ENCODE measurements at places on chromosomes 2 and 18. TPM values are rescaled to one million over a fixed set of nuclear protein-coding genes. Genes with fewer than 3 reads are reported as not detected.

TRAPPC12 gene
- total RNA-seq, result 50.8 TPM

- no peak for DNase-seq
Measured at GRCh38 chr18:32298171-32298667, 108.4 kb downstream of the MEP1B start.

DNA sequence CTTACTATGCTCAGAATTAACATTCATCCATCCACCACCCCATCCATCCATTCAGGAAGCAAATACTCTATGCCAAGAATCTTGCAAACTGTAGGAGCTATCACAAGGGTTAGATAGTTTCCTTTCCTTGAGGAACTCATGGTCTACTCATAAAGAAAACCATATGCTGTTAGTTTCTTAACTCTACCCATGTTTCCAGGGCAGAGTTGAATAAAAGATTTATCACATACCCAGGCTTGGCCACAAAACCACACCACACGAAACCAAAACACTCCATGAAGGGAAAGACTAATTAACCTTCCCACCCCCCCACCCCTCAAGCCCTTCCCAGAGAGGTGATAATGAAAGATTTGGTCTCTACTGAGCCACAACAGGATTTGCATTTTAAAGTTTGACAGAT, 23.7 kb upstream of the MSGN1 start:
- DNase-seq, result no peak

DNA sequence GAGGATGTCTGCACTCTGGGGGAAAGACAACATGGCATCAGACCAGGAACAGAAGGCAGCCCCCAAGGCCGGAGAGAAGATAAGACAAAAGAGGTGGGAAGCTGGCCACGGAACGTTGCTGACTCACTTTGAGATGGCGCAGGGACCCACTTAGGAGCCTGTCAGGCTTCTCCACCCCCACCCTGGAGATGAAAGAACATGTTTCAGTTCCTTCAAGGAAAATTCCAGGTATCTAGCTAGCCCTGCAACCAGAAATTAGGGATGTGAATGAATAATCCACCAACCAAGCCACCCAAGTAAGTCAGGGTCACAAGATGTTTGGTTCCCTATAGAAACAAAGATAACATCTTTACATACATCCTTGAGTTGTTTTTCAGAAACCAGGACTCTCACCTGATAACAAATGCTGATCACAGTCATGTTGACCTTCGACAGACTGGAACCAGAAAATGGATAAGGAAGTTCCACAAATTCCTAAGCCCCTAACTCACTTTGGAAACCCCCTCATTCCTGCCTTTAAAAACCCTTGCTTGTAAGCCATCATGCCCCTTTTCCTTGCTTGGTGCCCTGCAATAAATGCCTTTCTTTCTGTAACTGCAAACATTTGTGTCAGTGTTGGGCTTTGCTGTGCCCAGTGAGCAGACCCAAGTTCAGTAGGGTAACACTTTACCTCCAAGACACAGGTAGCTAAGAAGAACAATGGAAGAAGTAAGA, 31.9 kb downstream of the PSTPIP2 start:
- DNase-seq, result no peak

DNA sequence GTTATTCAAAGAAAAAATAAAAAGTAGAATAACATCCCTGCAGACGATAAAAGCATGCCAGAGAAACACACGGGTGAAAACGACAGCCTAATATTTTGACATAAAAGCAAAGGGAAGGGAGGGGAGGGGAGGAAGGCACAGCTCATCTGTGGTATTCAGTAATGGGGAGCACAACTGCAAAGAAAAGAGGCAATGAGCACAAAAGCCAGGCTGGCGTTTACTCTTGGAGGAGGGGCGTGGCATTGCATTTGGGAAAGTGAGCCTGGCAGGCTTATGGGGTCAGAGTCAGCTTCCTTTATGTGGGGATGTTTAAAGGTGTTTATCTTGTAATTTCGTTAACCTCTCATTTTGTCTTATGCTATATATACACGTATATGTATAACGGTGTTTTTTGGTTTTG, 53.2 kb downstream of the STEAP3 start:
- peak; percentile 38 for DNase-seq

GRCh38 chr2:8300216-8300615, 381.6 kb upstream of the ID2 start:
- DNase-seq, result no peak

DNA sequence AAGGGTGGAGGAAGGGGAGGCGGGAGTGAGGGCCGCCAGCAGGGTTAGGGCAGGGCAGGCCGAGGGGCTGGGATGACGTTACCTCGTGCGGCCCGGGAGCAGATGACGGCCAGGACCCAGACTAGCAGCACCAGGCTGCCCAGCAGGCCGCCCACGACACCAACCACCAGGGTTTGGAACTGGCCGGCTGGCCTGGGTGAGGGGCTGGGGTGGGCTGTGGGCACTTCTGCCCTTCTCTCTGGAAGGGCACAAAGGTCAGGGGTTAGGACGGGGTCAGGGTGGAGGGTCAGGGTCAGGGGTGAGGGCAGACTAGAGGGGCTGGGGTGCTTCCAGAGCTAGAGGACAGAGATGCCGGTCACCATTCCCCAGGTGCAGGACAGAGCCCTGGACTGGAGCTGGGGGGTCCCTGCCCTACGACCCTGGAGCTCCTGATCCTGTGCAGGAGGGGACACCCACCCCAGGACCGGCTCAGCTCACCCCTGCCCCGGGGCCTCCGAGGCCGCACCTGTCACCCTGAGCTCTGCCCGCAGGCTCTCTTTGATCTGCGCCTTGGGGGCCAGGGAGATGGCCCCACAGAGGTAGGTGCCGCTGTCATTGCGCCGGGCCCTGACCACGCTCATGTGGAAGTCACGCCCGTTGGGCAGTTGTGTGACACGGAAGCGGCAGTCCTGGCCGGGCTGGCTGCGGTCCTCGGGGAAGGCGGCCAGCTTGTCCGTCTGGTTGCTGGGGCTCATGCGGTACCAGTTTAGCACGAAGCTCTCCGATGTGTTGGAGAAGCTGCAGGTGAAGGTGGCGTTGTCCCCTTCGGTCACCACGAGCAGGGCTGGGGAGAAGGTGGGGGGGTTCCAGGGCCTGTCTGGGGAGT, 6.3 kb downstream of the PDCD1 start:
- no peak for DNase-seq

DNA sequence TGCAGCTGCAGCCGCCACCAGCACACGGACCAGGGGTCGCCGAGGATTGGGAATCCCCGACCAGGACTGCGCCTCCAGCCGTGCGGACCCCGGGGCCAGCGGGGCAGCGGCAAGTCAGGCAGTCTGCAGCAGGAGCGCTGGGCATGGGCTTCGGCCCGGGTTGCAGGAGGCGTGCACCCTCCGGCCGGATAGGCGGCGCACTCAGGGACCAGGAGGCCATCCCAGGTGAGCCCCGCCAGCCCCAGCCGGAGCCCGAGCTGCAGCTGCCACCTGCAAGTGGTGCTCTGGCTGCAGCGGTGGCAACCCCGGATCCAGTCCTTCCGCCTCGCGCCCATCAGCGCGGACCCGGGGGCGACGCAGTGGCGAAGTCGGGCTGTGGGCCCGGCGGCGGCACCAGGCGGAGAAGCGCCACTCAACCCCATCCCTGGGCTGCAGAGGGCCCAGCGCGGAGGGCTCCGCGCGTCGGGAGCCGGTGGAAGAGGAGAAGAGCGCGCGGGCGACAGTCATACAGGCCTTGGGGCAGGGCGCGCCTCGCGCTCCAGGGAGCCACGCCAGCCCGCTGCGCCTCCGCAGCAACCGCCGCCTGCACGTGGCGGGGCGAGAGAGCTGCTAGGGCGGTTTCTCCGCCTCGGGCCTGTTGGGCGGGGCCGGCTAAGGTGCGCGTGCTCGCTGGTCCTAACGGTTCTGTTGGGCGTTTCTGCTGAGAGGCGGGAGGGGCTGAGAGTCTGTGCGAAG, 73.8 kb downstream of the RPIA start:
- DNase-seq, result peak; percentile 84

DNA sequence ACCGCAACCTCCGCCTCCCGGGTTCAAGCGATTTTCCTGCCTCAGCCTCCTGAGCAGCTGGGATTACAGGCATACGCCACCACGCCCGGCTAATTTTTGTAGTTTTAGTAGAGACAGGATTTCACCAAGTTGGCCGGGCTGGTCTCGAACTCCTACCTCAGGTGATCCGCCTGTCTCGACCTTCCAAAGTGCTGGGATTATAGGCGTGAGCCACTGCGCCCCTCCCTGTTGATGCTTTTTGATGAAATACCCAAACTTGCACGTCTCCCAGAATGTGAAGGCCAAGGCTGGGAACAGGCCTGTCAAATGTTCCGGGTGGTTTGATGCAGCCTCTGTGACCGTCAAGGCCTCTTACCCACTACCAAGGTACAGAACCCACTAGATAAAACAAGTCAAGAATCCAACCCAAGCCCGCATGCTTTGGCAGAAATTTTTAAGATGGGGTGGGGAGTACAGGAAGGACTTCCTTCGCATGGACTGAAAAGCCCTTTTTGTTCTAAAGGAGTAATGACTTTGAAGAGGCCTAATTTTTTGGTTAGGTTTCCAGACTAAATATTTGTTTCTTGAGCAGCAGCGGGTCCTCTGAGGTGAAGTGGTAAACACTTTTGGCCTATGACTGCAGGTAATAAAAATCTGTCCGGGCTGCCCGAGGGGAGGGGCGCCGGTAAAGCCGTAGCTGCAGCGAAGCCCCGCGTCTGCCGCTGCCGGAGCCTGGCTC, 3.7 kb upstream of the EVX2 start:
- DNase-seq, result no peak

GRCh38 chr2:124877141-124877577, 852.1 kb downstream of the CNTNAP5 start:
- no peak for DNase-seq
